Right ventricle myocardium inferior (tissue), 1 donor: ENCODE measurements at places on chromosomes 3 and 15.

GRCh38 chr3:53113293-53114010, 16.8 kb downstream of the RFT1 start:
- no peak for DNase-seq

GRCh38 chr15:69515508-69515907, 62.9 kb downstream of the RPLP1 start:
- DNase-seq = no peak

GRCh38 chr3:72270072-72270681, 485.2 kb upstream of the PROK2 start:
- DNase-seq = peak; percentile 91

GRCh38 chr3:2643606-2644005, 466.6 kb downstream of the IL5RA start:
- DNase-seq = no peak

GRCh38 chr3:33807191-33807590, 8.8 kb downstream of the PDCD6IP start:
- DNase-seq = no peak

GRCh38 chr3:58991623-58992022, 58.2 kb downstream of the CFAP20DC start:
- peak; percentile 56 for DNase-seq

DNA sequence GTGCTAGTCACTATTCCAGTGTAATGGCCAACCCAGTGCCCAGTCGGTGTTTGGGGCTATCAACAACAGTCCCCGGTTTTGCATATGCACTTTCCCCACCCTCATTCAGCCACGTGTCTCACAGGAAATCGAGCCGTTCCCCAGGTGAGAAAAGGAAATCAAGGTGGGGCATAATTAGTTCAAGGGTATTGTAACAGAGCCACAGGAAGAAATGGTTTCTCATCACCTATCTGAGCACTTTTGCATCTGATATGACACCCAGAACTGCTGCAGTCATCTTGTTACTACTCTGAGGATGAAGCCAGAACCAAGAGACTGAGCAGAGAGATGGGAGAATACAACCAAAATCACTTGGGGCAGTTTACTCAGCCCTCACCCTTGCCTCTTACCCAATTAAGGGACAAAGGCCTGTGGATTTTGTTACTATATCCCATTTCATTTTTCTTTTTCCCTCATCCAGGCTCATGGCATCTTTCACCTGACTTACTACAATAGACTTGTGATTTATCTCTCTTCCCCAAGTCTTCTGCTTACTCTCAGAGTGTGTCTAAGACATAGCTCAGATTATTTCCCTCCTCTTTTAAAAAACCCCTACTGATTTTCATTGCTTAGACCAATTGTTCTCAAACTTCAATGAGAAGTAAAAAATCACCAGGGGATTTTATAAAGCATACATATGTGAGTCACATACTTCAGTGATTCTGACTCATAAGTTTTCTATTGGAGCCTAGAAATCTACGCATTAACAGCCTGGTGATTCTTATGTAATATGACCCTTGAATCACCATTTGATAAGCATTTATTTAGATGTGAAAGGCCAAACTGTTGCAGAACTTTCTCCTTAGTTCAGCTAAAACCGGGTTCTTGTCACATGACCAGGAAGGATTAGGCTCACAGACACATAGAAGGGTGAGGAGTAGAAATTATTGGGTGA, 40.5 kb downstream of the TRAT1 start:
- DNase-seq = no peak

GRCh38 chr3:107928084-107928445, 162.8 kb downstream of the CD47 start:
- no peak for DNase-seq

DNA sequence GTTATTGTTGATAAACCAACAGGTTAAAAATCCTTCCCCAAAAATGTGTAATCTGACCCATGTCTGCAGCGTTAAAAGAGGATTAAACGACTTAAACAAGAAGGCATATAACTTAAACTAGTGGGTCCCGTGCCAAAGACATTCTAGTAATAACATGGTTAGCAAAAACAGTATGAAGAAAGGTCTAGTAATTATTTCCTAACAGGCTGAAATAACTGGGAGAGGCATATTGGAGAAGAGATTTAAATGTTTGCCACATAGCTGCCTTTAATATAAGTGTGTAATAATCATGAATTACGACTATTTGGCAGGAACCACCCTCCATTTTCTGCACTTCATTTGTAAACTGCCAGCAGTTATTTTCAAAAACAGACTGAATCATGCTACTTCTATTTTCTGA, 67.7 kb upstream of the CSPG5 start:
- no peak for DNase-seq

- no peak for DNase-seq
Observed at GRCh38 chr15:55784286-55784685, 41.3 kb upstream of the PRTG start.

- no peak for DNase-seq
Observed at GRCh38 chr3:86929046-86929445, 61.9 kb downstream of the VGLL3 start.

GRCh38 chr15:25087137-25087536, 132.3 kb downstream of the SNRPN start:
- DNase-seq = no peak
